ENCODE measurements at places on chromosomes 3 and 15.
A peak's percentile ranks its signal among the peaks of the same experiment; 100 is the strongest.

- DNase-seq: no peak
Observed at GRCh38 chr3:63791974-63792373, 27.1 kb upstream of the C3orf49 start.

DNA sequence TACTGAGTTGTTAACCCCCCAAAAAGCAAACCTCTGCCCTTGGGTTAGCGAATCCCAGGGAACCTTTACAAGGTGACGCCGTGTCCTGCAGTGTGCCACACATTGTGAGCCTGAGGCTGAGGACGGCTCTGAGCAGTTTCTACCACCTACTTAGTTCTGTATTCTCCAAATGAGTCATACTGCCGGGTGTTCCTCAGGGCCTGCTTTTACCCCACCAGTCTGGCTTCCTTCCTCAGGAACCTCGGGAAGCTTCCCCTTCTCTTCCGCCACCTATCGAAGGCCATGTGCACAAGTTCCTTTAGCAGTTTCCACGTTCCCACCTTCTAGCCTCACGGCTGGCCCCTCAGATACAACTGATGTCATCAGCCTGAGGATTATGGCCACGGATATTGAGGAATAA, 384.0 kb upstream of the TPM1 start:
- DNase-seq: no peak

DNA sequence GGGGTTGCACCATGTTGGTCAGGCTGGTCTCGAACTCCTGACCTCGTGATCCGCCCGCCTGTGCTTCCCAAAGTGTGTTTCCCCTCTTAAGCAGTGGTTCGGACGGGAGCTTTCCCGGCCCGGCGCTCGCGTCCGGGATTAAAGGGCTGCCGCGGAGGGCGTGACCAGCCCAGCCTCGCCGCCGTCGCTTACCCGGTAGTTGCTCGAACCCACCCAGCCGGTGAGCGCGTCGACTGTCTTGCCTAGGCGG, 513 bp downstream of the CLASP2 start:
- no peak for DNase-seq

DNA sequence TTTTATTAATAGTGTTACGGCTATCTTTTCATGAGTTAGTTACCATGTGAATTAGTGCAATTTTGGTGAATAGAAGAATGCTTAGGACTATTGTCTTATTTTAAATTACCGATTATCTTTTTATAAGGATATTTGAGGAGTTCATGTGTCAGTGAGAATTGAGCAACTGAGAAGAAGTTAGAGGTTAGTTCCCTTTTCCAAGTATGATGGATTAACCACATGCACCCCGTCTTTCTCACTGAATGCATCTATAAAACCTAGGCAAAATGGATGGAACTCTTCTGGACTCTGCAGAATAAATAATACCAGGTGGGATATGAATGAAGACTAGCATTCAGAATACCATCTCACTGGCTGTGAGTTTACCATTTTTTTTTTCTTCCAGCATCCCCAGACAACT, 74.3 kb downstream of the TCF12 start:
- DNase-seq: no peak

- no peak for DNase-seq
Observed at GRCh38 chr3:156040041-156040440, 80.3 kb upstream of the KCNAB1 start.

DNA sequence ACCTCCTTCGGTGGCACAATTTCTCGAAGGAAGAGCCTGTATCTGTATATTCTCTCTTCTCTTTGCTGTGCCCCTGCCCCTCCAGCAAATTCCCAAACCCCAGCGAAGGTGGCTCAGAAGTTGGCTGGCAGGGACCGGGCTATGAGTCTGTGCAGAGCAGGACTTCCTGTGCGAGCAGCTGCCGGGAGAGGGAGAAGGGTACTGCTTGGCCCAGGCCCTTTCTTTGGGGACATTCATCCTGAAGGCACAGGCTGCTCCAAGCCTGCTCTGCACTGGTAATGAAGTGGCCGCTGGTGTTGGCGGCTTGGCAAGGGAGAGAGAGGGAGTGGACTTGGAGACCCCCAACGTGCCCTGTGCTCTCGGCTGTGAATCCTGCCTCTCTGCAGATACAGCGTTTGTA, 1.5 kb downstream of the SLC6A11 start:
- DNase-seq: no peak

- DNase-seq: no peak
Observed at GRCh38 chr15:39132070-39132469, 448.8 kb upstream of the THBS1 start.

DNA sequence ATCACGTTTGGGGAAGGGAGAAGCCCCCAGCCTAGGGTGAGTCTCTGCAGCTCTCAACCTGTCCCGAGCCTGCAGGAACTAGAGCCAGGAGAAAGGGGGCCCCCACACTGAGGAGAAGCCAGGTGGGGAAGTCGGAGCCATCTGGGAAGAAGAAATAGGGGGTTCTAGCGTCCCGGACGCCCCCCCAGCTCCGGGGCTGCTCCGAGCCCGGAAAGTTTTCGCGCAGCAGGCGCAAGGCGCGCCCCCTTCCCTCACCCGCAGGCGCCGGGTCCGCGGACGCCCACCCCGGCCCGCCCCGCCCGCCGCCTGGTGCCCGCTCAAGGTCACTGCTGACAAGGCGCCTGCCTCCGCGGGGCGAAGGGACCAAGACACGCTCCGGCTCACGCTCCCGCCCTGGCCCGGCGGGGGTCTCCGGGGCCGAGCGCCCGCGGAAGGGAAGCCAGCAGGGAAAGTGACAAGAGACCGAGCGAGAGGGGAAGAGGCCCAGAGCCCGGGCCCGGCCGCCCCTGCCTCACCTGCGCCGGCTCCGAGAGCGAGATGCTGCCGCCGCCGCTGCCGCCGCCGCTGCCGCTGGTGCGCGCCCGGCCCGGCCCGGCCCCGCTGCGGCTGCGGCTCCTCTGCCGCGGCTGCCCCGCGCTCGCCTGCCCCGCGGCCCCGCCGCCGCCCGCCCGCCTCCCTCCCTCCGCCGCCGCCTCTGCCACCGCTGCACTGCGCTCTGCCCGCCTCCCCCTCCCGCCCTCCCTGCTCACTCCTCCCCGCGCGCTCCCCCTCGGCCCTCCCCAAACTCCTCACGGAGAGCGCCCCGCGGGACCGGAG, 108.4 kb upstream of the SLC6A11 start:
- DNase-seq: no peak

DNA sequence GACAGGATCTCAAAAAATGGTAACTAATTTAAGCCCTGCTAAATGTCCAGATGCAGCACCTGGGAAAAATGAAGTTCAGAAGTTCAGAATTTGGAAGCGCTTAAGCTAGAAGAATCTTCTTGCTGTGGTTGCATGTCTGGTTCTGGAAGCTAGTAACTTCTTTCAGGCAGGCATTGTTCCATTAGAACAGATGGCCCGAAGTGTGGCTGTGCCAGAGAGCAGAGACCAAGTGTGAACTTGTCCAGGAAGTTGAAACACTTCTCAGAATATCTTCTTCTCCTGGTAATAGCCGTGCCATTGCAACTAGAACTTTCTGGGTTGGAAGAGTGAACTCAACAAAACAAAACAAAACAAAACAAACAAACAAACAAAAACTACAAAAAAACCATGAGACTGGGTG, 80.0 kb downstream of the MITF start:
- no peak for DNase-seq

- no peak for DNase-seq
Observed at GRCh38 chr15:88193415-88193814, 63.1 kb downstream of the NTRK3 start.

DNA sequence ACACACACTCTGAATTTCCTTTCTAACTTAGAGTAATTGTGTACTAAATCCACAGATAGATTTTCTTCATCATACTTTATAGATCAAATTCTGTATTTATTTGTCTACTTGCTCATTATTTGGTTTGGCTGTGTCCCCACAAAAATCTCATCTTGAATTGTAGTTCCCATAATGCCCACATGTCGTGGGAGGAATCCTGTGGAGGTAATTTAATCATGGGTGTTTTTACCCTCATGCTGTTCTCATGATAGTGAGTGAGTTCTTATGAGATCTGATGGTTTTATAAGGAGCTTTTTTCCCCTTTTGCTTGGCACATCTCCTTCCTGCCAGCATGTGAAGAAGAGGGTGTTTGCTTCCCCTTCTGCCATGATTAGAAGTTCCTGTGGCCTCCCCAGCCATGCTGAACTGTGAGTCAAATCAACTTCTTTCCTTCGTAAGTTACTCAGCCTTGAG, 198.3 kb upstream of the TGFBR2 start:
- DNase-seq: no peak

DNA sequence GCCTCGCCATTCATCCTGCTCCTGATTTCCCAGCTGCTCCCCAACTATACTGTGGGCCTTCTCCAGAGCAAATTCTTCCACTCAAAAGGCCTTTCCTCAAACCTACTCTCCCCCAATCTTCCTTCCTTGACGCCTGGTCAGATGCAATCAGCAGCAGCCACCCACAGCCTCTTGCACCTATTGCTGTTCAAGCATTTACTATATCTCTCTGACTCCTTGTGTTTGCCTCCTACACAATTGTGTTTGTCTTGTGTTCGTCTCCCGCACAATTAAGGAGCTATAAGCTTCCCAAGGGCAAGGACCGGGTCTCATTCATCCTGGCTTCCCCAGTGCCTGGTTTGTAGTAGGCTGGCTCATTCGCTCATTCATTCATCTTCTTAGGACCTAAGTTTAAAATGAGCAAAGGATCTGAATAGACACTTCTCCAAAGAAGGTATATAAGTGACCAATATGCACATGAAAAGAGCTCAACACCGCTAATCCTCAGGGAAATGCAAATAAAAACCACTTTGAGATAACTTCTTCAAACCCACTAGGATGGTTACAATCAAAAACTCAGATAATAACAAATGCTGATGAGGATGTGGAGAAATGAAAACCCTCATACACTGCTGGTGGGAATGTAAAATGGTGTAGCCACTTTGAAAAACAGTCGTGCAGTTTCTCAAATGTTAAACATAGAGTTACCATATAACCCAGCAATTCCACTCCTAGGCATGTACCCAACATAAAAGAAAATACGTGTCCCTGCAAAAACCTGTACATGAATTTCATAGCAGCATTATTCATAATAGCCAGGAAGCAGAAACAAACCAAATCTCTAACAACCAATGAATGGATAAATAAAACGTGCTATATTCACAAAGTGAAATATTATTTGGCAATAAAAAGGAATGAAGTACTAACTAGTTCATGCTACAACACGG, 31.0 kb downstream of the MEGF11 start:
- no peak for DNase-seq

DNA sequence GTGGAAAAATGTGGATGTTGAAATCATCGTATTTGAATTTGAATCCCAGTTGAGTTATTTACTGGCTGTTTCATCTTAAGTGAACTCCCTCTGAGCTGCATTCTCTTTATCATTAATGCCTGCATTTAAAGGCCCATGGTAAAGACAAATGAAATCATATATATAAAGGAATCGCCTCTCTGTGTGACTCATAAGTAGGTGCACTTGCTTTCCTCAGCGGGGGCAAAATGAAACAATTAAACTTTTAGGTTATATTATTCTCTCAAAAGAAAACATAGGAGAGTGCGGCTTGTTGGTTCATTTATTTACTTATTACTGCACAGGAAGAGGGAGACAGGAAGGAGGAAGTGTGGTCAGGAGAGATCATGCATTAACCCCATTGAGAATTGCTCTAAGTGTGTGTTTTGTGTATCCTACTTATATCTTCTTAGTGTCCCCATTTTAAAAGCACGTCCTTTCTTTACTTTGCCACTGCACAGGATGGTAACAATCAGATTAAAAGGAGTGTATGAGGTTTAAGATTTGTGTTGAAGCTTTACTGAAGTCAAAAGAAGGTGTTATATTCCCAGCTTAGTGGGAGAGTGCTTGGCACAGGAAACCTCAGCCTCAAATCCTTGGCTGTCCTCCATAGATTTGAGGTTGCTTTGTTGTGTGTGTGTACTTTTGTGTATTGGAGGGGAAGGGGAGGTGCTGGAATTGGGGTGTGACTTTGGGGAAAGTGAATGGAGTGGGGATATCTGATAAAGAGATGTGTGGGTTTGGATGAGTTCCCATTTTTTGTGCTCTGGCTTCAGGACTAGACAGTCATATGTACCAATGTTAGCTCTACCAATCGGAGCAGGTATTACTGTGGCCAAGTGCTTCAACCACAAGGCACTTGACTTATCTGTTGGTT, 595.8 kb upstream of the NR2F2 start:
- no peak for DNase-seq

- DNase-seq: no peak
Observed at GRCh38 chr3:32946973-32947788, 4.3 kb upstream of the CCR4 start.

GRCh38 chr15:73352082-73352481, 16.7 kb downstream of the HCN4 start:
- DNase-seq: no peak

GRCh38 chr3:21170964-21171363, 580.0 kb downstream of the ZNF385D start:
- DNase-seq: no peak

- DNase-seq: no peak
Observed at GRCh38 chr3:121651684-121652083, 9.0 kb downstream of the HCLS1 start.

GRCh38 chr3:129605203-129605921, 1.1 kb downstream of the PLXND1 start:
- DNase-seq: peak; percentile 28

GRCh38 chr3:514192-514591, 317.6 kb downstream of the CHL1 start:
- DNase-seq: no peak

- no peak for DNase-seq
Observed at GRCh38 chr3:50475348-50475747, 28.1 kb downstream of the CACNA2D2 start.

GRCh38 chr3:113946831-113947230, 982 bp upstream of the ZDHHC23 start:
- DNase-seq: no peak

DNA sequence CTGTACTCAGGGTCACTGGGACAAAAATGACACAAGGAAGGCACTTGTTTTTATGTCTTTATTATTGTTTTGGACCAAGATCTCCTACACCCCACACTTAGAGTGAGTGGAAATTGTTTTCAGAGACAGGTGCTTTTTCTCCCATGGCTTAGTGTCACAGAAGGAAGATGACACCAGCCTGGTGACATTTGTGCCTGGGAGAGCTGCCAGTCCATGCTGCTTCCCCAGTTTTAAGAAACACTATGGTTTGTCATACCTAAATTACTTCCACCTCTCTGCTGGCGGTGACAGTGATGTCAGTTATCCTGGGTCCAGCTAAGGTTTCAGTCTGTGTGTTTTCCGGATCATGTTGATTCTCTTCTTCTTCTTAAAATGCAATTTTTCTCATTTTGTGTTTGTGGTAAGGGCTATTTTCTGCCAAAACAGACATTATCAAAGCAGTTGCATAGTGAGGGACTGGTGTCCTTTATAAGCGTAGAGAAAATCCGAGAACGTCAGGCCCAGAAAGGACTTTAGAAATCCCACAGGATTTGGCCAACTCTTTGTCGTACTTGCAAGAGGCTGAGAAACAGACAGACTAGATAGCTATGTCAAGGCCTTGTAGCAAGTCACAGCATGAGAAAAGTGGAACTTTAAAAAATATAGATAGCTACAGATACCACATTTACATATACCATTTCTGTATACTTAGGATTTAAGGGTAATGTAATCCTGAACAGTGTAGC, 149.5 kb downstream of the TP63 start:
- no peak for DNase-seq
